ENCODE measurements at places on chromosomes 12 and 14. TPM values are rescaled to one million over a fixed set of nuclear protein-coding genes. Genes with fewer than 3 reads are reported as not detected.

DNA sequence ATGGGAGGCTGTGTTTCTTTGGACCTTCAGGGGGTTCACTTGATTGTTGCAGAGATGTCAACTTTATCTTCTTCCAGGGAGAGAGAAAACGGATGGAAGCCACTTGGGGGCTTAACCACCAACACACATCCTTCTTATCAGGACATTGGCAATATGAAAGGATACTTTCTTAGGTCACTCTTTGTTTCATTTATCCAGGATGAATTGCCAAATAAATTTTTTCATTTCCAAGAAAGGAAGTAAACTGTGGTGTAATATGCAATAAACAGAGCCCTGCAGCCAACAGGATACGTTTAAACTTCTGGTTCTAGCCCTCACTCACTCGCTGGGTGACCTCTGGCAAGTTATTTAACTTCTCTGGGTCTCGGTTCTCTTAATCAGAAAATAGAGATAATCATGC, 77.8 kb downstream of the CCDC60 start:
- H3K4me3 ChIP-seq: no peak overlapping the region
- H3K27me3 ChIP-seq: no peaks in the 10 kb centered on the region
- no peak overlapping the region for H3K27ac ChIP-seq
- no peak for DNase-seq
- H3K4me1 ChIP-seq: peaks cover 16% of the 10 kb centered on the region
- H3K36me3 ChIP-seq: peaks cover 1% of the 10 kb centered on the region

GRCh38 chr12:2084553-2085296, 31.9 kb downstream of the CACNA1C start:
- peaks cover 2% of the 10 kb centered on the region for H3K27me3 ChIP-seq
- no peak overlapping the region for H3K27ac ChIP-seq
- peaks cover 2% of the 10 kb centered on the region for H3K36me3 ChIP-seq
- peaks cover 1% of the 10 kb centered on the region for H3K4me1 ChIP-seq

GRCh38 chr12:115078990-115079389, 395.0 kb upstream of the TBX3 start:
- no peaks in the 10 kb centered on the region for H3K36me3 ChIP-seq
- no peak for DNase-seq
- no peak overlapping the region for H3K27ac ChIP-seq

GRCh38 chr12:71799106-71799505, 40.5 kb upstream of the TBC1D15 start:
- DNase-seq: no peak
- H3K27ac ChIP-seq: no peak overlapping the region
- no peak overlapping the region for H3K4me3 ChIP-seq
- no peaks in the 10 kb centered on the region for H3K36me3 ChIP-seq

- H3K36me3 ChIP-seq: no peaks in the 10 kb centered on the region
- no peaks in the 10 kb centered on the region for H3K4me1 ChIP-seq
- peaks cover 30% of the 10 kb centered on the region for H3K27me3 ChIP-seq
- no peak overlapping the region for H3K4me3 ChIP-seq
- H3K27ac ChIP-seq: no peak overlapping the region
These were observed 51.6 kb downstream of the SPTB start for GRCh38 chr14:64828071-64828470.

DNA sequence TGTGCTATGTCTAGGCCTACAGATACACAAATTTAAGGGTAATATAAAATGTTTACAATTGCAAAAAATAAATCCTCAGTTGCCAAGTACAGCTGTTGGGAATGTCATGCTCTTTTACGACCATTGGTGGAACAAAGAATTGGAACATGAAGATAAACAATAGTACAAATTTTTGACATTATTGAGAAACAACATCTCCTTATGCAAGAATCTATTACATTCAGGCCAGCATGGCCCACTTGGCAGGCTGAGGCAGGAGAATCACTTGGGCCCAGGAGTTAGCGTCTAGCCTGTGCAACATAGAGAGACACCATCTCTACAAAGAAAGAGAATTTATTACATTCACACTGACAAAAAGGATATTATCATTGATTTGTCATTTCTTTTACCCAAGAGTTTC, 135.9 kb upstream of the NTF3 start:
- H3K27me3 ChIP-seq: peaks cover 32% of the 10 kb centered on the region
- no peak overlapping the region for H3K27ac ChIP-seq
- no peaks in the 10 kb centered on the region for H3K4me1 ChIP-seq
- no peak overlapping the region for H3K4me3 ChIP-seq
- H3K36me3 ChIP-seq: peaks cover under 1% of the 10 kb centered on the region
- no peak for DNase-seq

- no peak for DNase-seq
- H3K36me3 ChIP-seq: peaks cover 16% of the 10 kb centered on the region
- no peak overlapping the region for H3K4me3 ChIP-seq
- no peaks in the 10 kb centered on the region for H3K4me1 ChIP-seq
- H3K27ac ChIP-seq: no peak overlapping the region
These were observed 8.5 kb upstream of the RAB35 start for GRCh38 chr12:120125029-120125428.

- no peak overlapping the region for H3K4me3 ChIP-seq
- DNase-seq: no peak
- no peaks in the 10 kb centered on the region for H3K36me3 ChIP-seq
- H3K27me3 ChIP-seq: no peaks in the 10 kb centered on the region
- H3K4me1 ChIP-seq: no peaks in the 10 kb centered on the region
- H3K27ac ChIP-seq: no peak overlapping the region
These were observed 106.7 kb downstream of the ANO4 start for GRCh38 chr12:100901266-100901665.

GRCh38 chr14:80208461-80208860, 2.8 kb downstream of the DIO2 start:
- H3K36me3 ChIP-seq: no peaks in the 10 kb centered on the region
- H3K27ac ChIP-seq: no peak overlapping the region
- H3K4me1 ChIP-seq: peaks cover 3% of the 10 kb centered on the region
- peaks cover 22% of the 10 kb centered on the region for H3K27me3 ChIP-seq

DNA sequence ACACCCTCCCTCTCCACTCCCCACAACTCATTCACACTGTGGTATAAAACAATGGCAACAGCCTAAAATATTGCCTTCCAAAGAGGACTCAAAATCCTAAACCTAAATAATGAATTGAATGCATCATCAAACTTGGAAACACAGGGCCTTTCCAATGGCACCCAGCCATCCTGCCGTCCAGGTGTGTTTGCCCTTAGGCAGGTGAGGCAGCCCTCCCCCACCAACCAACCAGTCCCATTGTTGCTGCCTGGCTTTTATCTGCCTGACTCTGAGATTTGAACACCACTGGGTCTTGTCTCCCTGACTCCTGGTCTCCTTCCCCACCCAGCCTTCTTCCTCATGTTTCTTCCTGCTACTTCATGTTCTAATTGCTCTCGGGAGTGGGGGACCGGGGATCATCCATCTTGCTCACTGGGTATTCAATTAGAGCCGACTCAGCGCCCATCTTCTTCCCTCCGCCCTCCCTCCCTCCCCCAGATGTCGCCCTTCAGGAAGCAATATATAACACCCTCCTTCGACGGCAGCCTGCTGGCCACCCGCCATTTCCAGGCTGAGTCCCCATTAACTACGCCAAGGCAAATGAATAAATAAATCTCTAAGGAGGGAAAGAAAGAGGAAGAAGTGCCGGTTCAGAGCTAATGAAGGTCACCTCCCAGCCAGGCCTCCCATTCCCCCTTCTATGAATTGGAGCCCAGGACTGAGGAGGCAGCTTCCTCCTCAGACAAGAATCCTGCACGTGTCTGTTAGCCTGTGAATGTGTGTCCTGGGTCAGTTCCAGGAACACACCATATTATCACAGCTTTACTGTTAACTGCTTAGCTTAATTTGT, 36.3 kb upstream of the NTF3 start:
- no peak for DNase-seq
- H3K27me3 ChIP-seq: peaks cover 44% of the 10 kb centered on the region
- no peaks in the 10 kb centered on the region for H3K36me3 ChIP-seq

- H3K27me3 ChIP-seq: peaks cover 16% of the 10 kb centered on the region
- no peaks in the 10 kb centered on the region for H3K36me3 ChIP-seq
- H3K27ac ChIP-seq: no peak overlapping the region
- no peak for DNase-seq
- H3K4me3 ChIP-seq: no peak overlapping the region
These were observed 53.5 kb upstream of the DIO3 start for GRCh38 chr14:101507836-101508150.

GRCh38 chr14:55387121-55387520, 24.5 kb downstream of the ATG14 start:
- no peaks in the 10 kb centered on the region for H3K27me3 ChIP-seq
- H3K4me1 ChIP-seq: peaks cover 3% of the 10 kb centered on the region
- no peak overlapping the region for H3K27ac ChIP-seq
- H3K36me3 ChIP-seq: peaks cover 9% of the 10 kb centered on the region
- H3K4me3 ChIP-seq: no peak overlapping the region

DNA sequence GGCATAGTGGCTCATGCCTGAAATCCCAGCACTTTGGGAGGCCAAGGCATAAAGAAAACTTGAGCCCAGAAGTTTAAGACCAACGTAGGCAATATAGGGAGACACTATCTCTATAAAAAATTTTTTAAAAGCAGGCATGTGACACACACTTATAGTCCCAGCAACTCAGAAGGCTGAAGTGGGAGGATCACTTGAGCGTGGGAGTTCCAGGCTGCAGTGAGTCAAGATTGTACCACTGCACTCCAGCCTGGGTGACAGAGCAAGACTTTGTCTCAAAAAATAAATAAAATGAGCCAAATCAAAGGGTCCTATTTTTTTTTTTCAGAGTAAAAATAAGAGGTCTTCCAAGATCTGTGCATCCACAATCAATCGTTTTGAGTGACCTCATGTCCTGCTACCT, 237.6 kb downstream of the SLC16A7 start:
- no peak for DNase-seq
- H3K27ac ChIP-seq: no peak overlapping the region
- no peaks in the 10 kb centered on the region for H3K36me3 ChIP-seq
- H3K4me1 ChIP-seq: no peaks in the 10 kb centered on the region
- H3K4me3 ChIP-seq: no peak overlapping the region

DNA sequence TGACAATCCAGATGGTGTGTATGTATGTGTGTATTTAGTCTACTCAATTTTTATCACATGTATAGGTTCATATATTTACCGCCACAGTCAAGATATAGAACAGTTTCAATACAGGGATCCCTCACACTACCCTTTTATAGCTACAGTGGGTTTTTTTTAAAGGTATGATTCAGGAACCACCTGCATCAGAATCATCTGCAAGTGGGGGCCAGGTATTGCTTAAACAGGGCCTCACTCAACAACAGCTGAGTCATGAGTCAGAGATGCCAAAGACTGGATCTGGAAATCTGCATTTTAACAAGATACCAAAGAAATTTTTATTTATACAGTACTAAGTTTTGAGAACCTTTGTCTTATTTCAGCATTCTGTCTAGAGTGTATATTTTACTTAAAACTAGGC, 117.6 kb downstream of the SLC35F4 start:
- DNase-seq: no peak
- peaks cover 5% of the 10 kb centered on the region for H3K4me1 ChIP-seq
- H3K27me3 ChIP-seq: no peaks in the 10 kb centered on the region
- no peaks in the 10 kb centered on the region for H3K36me3 ChIP-seq
- H3K4me3 ChIP-seq: no peak overlapping the region
- no peak overlapping the region for H3K27ac ChIP-seq

DNA sequence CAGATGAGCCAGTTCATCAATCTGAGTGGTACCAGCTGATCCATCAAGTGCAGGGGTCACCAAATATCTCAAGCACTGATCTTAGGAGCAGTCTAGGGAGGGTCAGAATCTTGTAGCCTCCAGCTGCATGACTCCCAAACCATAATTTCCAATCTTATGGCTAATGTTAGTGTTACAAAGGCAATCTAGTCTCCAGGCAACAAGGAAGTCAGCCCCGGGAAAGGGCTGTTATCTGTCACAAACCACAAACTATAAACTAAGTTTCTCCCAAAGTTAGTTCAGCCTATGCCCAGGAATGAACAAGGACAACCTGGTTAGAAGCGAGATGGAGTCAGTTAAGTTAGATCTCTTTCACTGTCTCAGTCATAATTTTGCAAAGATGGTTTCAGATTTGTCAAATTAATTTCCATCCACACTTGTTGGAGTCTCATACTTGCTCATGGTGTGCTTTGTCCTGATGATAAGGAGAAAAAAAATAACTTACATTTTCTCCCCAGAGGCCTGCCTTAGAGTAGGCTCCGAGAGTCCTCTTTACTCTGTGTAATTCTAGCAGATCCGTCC, 3.9 kb upstream of the ABHD4 start:
- no peaks in the 10 kb centered on the region for H3K36me3 ChIP-seq
- peaks cover 20% of the 10 kb centered on the region for H3K4me1 ChIP-seq
- DNase-seq: no peak

- no peaks in the 10 kb centered on the region for H3K4me1 ChIP-seq
- H3K27me3 ChIP-seq: peaks cover 6% of the 10 kb centered on the region
- H3K27ac ChIP-seq: no peak overlapping the region
- DNase-seq: no peak
- H3K4me3 ChIP-seq: no peak overlapping the region
- H3K36me3 ChIP-seq: no peaks in the 10 kb centered on the region
These were observed 22.1 kb upstream of the LGMN start for GRCh38 chr14:92770484-92770883.

DNA sequence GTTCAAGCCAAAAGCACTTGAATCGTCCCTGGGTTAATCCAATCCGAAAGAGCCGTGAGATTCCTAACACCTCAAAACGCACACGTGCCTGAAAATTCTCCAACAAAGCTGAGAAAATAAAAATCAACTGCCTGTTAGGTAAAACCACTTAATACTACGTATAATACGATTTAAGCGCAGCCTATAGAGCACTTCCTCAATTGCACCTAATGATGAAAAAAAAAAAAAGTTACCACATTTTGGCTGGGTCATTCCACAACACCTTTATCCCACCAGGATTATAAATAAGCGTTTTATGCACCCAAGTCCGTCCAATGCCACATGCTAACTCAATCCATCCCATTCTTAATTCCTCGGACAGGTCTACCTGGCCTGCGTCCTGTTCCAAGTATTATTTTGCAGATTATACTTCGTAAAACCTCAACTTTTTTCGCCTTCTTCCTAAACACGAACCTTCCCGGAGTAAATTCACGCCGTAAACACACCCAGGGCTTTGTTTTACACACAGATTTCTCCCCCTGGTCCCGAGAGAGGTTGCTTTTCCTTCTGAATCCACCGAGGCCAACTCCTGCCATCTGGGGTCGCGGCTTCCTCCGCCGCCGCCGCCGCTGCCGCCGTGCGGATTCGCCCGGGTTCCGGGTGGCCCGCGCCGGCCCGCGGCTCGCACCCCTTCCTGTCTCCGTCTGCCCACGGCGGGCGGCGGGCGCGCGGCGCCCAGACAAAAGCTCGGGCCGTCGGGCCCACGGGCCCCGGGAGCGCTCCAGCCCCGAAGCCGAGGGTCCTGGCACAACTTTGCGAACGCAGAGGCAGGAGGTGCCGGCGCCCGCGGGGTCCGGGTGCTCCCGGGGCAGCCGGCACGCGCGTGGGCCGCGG, 66.2 kb downstream of the RNF34 start:
- peaks cover 13% of the 10 kb centered on the region for H3K4me1 ChIP-seq
- no peaks in the 10 kb centered on the region for H3K27me3 ChIP-seq
- peak overlapping the region; percentile 91 for H3K4me3 ChIP-seq
- no peaks in the 10 kb centered on the region for H3K36me3 ChIP-seq
- peak overlapping the region; percentile 96 for H3K27ac ChIP-seq
- no peak for DNase-seq

GTF2H3 gene
- total RNA-seq: 32.7 TPM

FAIM2 gene
- not detected for total RNA-seq

PLEKHD1 gene
- total RNA-seq: 2.0 TPM

DTX1 gene
- 1.8 TPM for total RNA-seq

RASAL1 gene
- 0.36 TPM for total RNA-seq

All from progenitor cell of endocrine pancreas (in vitro differentiated cells).